Stimulated activated CD4-positive, alpha-beta T cell treated with anti-CD3 and anti-CD28 coated beads, Interleukin-15, amount 100 ng/mL, for 1 hour (primary cell): ENCODE measurements at places on chromosomes 6 and 20.

- DNase-seq: peak; percentile 26
Measured at GRCh38 chr20:325889-326644, 715 bp downstream of the SOX12 start.

DNA sequence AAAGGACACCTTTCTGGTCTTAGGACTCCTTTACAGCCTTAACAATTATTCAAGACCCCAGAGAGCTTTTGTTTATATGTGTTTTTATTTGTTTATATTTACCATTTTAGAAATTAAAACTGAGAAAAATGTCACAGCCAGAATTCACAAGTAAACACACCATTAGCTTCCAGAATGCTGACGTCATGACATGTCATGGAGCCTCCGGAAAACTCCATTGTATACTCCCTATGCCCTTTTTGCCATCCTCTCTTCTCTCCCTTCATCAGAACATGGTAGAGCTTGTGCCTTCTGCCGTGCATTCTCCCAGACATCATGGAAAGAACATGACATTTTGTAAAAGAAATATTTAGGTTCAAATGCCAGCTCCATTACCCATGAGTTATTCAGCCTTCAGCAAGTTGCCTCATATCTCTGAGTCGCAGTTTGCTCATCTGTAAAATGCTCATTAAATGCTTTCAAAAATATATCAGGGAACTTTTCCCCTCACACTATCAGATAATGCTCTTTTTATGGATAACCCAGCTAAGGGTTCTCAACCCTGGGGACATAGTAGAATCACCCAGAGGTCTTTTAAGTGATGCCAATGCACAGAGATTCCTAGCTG is 27.8 kb downstream of the TNFAIP3 start:
- DNase-seq: no peak

GRCh38 chr6:106963544-106963943 is 11.0 kb downstream of the CD24 start:
- DNase-seq: no peak

DNA sequence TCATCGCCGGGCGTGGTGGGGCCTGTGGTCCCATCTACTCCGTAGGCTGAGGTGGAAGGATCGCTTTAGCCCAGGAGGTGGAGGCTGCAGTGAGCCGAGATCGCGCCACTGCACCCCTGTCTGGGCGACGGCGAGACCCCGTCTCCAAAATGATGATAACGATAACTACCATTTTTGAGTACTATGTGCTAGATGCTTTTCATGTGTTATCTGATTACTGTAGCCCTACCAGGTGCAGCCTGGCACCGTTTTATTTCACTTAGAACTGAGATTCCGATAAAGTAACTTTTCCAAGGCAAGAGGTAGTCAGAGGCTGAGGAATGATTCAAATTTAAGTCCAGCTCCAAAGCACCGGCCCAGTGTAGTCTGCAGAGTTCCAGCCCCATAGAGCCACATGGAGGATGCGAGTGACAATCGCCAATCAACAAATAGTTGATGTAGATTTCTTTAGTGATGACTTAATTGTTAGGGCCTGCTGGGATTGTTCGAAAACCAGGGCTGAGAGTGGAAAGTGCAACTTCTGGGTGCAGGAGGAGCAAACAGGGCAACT is 727 bp downstream of the ERMARD start:
- no peak for DNase-seq

GRCh38 chr6:156686301-156686994 is 90.7 kb upstream of the ARID1B start:
- DNase-seq: peak; percentile 3

- DNase-seq: no peak
Measured at GRCh38 chr20:8368670-8369069, 236.6 kb downstream of the PLCB1 start.

GRCh38 chr6:154515826-154516225 is 5.3 kb upstream of the CNKSR3 start:
- DNase-seq: no peak

DNA sequence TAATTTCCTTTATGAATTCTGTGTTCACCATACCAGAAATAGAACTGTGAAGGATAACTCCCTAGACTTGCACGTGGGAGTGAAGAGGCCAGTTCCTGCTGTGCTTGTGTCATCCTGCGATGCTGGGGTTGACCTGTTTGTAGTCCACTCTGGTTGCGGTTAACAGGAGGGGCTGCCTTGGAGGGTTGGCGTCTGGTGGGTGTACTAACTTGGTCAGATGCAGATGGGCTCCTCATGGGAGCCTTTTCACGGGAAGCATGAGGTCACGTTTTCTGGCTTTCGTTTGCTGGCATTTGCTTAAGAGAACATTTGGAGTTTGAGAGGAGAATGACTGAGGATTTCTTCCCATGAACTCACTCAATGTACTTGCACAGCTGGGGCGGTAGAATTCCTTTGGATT is 41.2 kb downstream of the IGF2R start:
- no peak for DNase-seq

- no peak for DNase-seq
Measured at GRCh38 chr20:18839507-18840247, 26.1 kb downstream of the SCP2D1 start.

DNA sequence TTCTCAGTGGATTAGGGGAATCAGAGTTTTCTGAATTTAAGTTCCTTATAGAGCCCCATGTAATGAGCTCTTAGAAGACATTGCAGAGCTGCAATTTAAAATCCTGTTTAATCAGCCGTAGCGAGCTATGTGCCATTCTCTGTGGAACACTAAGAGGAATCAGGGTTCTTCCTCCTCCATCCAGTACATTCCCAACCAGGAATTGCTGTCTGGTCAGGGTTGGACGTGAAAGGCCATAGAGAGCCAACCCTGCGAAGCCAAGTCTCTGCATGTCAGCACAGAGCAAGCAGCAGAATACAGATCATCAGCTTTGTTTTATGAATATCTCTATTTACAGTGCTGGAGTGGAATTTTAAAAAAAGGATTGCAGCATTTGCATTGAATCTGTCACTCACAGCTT is 366.0 kb downstream of the LAMA2 start:
- DNase-seq: no peak

DNA sequence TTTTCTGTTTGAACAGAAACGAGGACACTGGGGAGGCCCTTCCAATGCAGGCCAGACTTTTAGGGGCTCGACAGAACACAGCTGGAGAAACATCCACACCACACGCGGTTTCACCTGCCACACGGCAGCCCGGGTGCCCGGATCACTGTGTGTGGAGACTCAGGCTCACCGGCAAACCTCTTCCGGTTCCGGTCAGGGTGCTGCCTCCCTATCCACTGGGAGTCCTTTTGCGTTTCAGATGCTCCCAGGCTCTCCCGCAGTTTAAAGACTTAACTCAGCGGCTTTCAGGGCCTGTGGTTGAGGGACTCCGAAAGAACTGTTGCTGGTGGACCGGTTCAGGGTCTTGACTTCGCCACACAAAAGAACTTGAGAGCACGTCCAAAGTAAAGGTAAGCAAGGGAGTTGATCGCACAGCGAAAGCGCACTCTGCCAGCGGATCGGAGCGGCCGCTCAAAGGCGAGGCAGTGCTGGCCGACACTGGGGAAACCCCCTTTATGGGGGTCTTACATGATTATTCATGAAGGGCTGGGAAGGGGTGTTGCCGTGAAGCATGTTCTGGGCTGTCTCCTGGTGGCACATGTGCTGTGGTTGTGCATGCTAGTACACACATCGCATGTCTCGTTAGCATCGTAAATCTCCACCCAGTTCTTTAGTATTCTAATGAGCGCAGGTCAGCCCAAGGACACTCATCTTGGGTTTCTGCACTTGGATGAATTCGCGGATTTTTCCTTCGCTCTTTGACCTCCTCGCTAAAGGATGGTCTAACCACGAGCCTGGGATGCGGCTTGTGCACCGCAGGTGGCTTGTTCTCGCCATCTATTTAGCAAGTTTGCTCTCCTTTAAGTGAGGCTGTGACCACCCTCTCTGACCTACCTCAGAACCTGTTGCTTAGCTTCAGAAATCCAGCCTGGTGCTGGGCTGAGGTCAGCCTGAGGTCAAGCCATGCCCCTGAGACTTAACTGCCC is 180.3 kb downstream of the CDH26 start:
- no peak for DNase-seq

GRCh38 chr20:20953738-20954618 is 152.2 kb downstream of the LINC00237 start:
- no peak for DNase-seq

DNA sequence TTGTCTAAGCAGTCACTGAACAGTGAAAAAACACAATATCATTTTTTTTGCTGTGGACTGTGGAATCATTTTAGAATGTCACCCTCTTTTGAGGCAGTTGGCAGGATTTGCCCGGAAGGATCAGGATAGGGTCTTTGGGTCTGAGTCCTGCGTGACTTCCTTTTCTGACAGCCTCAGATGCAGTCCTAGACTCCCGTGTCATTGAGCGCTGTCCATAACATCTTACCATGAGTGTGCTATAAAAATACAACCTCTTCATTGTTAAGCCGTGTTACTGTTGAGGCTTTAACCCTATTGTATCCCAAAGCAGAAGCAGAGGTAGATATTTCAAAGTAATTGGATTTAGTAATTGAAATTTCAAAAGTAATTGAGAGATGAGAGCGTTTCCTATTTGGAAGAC is 30.6 kb downstream of the ARID1B start:
- DNase-seq: no peak

DNA sequence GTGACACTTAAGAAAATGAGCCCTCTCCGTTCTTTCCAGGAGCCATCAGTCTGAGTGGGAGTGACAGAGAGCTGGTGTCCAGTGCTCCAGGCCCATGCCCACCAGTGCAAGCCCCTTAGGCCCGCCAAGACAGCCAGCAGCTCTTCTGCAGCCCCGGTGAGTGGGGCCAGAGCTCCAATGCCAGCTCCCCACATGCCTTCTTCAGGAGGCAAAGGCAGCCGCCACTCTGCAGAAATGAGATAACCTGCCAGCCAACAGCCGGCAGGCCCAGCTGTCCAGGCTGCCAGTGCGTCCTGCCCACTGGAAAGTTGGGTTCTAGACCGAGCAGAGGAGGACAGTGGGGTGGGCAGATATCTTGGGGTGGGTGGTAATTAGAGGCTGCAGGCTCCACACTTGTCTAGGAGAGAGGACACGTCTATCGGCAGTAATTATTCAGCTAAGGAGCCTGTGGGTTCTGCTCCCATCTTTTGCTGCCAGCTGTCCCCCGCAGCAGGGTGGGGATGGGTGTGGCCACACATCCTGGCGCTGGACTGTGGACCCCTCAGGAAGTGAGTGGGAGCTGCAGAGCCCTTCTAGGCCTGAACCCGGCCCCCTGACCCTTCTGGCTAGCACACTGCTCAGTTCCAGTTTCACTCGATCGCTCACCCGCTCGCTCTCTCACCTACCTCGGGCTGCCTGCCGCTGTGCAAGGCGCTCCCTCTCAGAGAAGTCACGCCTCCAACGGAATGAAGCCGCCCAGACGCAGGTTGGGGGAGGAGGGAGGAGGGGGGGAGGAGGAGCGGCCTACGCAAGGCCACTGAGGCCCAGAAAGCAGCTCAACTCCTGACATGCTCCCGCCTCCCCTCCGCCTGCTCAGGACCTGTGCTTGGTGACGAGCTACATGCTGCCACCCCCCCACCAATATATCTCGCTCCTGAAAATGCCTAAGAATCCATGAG is 3.6 kb downstream of the GRM4 start:
- DNase-seq: no peak

GRCh38 chr6:139308936-139309603 is 17.3 kb upstream of the TXLNB start:
- no peak for DNase-seq

DNA sequence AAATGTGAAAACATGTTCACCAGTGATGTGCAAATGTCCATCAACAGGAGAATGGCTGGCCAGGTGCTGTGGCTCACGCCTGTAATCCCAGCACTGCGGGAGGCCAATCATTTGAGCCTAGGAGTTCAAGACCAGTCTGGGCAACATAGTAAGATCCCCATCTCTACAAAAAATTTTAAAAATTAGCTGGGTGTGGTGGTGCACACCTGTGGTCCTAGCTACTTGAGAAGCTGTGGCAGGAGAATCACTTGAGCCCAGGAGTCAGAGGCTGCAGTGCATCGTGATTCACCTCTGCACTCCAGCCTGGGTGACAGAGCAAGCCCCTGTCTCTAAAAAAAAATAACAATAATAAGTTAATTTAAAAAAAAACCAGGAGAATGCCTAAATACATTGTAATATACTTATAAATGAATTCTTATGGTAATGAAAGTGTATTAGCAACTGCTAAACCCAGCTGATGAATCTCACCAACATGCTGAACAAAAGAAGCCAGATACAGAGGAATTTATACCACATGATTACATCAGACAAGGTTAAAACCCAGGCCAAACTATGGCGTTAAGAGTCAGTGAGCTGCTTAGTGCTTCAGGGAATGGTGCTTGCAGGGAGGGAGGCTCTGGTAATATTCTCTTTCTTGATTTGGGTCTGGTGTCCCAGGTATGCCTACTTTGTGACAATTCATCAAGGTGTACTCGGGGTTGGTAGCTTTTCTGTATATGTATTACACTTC is 36.4 kb downstream of the RPP40 start:
- no peak for DNase-seq

- DNase-seq: no peak
Measured at GRCh38 chr20:61662226-61662967, 403.3 kb downstream of the TAF4 start.

GRCh38 chr6:52381249-52381648 is 19.3 kb downstream of the PAQR8 start:
- DNase-seq: no peak

DNA sequence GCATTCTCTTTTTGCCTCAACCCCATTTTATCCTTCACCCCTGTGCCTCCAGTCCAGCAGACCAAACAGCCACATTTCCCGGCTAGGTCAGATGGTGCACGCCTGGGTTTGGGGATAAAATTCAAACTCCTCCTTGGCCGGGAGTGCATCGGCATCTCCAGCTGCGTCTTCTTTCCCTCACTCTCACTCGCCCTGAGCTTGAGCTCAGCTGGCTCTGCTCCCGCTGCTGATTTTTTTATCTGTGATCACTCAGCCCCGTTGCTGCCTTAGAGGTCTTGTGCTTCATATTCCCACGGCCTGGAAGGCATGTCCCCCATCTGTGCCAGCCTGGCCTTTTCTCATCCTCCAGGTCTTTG is 6.8 kb upstream of the EZR start:
- DNase-seq: no peak

- no peak for DNase-seq
Measured at GRCh38 chr20:19074828-19075516, 137.5 kb upstream of the SLC24A3 start.

GRCh38 chr6:37019065-37019450 is 13.6 kb downstream of the FGD2 start:
- DNase-seq: no peak

GRCh38 chr6:107646176-107646575 is 156.3 kb downstream of the SOBP start:
- DNase-seq: no peak

DNA sequence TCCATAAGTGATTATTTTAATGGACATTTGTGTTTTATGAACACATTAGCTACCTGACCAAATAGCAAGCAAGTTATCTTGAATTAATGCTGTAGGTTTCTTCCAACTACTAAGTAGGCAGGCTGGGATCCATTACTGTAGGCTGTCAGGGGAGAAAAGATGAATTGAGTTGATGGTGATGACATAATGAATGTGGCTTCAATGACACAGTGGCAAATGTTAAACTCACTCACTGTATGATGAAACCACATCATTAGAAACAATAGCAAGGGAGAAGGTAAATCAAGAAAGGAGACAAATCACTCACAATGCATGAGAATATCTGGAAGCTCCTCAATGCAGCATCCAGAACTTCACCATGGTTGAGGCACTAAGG is 529.7 kb upstream of the CITED2 start:
- DNase-seq: no peak

- no peak for DNase-seq
Measured at GRCh38 chr20:62413896-62414481, 6.9 kb upstream of the CABLES2 start.

- DNase-seq: no peak
Measured at GRCh38 chr20:22569353-22569752, 15.0 kb downstream of the FOXA2 start.

- DNase-seq: no peak
Measured at GRCh38 chr20:11452326-11452725, 465.4 kb upstream of the BTBD3 start.
